ENCODE measurements at places on chromosomes 11 and 22. TPM values are rescaled to one million over a fixed set of nuclear protein-coding genes. Genes with fewer than 3 reads are reported as not detected.

Gene GATD1
- 79.1 TPM for total RNA-seq

GRCh38 chr11:68954836-68955606 lies 25.8 kb downstream of the MRGPRD start:
- DNase-seq = no peak

Gene DUSP8
- total RNA-seq = 5.4 TPM

Gene TNNT3
- total RNA-seq = 4.4 TPM

- DNase-seq = no peak
These were observed 526.6 kb downstream of the MN1 start for GRCh38 chr22:27274770-27275449.

GRCh38 chr11:118914987-118915386 lies 10.7 kb downstream of the BCL9L start:
- DNase-seq = no peak

DNA sequence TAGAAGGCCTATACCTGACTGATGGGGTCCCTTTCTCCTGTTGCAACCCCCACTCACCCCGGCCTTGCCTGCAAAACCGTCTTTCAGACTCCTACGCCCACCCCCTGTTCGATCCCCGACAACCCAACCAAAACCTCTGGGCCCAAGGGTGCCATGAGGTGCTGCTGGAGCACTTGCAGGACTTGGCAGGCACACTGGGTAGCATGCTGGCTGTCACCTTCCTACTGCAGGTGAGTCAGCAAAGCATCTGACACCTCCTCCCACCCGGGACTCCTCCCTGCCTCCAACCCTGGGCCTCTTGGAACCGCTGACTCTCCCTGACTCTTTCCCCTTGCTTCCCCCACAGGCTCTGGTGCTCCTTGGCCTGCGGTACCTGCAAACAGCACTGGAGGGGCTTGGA lies 1.2 kb downstream of the ROM1 start:
- DNase-seq = no peak

- no peak for DNase-seq
These were observed 12.0 kb upstream of the FOLR1 start for GRCh38 chr11:72179804-72180396.

Measured in osteocyte (in vitro differentiated cells).